Cortex of kidney (tissue), 1 donor: ENCODE measurements at places on chromosomes 7 and 10.

DNA sequence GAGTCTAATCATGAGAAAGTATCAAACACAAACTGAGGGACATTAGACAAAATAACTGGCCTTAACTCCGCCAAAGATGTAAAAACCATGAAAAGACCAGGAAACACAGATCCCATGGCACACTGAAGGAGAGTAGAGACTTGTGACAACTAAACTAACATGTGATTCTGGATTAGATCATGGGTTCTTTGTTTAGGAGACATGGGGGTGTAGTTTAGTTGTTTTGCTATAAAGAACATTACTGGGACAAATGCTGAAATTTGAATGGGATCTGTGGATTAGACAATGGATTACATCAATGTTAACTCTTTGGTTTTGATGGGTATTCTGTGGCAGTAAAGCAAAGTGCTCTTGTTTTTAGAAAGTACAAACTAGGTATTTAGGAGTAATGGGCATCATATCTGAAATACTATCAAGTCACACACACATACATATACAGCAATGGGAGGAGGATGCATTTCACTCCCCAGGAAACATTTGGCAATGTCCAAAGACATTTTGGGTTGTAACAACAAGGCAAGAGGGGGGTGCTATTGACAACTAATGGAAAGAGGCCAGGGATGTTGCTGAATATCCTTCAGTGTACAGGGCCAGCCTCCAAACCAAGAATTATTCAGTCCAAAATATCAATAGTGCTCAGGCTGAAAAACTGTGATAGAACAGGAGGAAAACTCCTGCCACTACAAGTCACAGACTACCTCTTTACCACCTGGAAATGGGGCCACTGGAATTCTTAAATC lies 32.4 kb downstream of the WAPL start:
- DNase-seq: no peak

GRCh38 chr7:2710286-2710655 lies 22.3 kb downstream of the AMZ1 start:
- no peak for DNase-seq

DNA sequence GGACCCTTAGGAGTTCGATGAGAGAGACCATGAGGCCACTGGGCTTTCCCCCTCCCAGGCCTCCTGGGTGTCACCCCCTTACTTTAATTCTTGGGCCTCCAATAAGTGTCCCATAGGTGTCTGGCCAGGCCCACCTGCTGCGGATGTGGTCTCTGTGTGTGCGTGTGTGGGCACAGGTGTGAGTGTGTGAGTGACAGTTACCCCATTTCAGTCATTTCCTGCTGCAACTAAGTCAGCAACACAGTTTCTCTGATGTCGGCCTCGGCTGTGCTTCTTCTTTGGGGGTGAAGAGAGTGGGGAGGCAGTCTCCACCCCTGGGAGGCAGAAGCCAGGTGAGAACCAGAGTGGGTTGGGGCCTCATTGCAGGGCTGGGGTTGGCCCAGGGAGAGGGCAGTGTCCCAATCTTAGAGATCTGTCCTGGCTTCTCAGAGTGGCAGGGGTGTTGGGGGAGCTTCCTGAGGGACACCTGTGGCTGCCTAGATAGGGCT lies 1.5 kb downstream of the PVRIG start:
- no peak for DNase-seq

- DNase-seq: no peak
Measured at GRCh38 chr7:4225361-4225771, 456.7 kb upstream of the FOXK1 start.

GRCh38 chr10:96910488-96911395 lies 78.6 kb downstream of the LCOR start:
- DNase-seq: no peak

DNA sequence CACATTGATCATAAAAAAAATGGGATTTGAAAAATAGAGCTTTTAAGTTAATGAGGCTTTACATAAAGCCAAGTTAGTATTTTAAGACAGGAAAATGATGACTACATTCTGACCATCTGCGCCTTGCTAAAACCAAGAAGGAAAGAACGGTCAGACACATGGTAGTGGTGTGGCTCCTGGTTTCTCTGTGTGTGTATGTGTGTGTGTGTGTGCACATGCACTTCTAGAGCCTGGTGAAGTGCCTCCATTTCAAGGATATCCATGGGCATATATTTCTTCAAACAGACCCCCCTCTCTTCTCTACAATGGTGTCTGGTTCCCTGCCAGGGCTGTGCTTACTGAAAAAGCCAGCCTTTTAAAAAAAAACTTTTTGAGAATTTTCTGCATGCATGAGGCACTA lies 80.9 kb downstream of the FRMPD2 start:
- DNase-seq: no peak

- DNase-seq: no peak
Measured at GRCh38 chr7:13839063-13839462, 150.4 kb downstream of the ETV1 start.
